Cardiac fibroblast (primary cell): ENCODE measurements at places on chromosomes 6 and 20.
A peak's percentile ranks its signal among the peaks of the same experiment; 100 is the strongest.

DNA sequence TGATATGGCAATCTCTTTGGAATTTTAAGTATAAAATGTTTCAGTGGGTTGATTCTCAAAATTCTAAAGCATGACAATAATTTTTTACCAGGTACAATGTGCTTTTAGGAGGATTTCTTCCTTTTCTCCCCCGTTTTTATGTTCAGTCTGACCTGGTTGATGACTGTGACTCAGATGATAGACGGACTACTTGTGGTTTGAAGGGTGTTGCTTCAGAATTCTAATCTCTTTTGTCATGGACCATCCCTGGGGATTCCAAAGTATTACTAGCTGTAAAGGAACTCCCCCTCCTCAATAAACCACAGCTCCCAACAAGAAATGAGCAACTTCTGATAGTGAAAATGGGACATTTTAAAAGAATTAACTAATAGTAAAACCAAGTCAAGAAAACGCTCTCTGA is 34.9 kb upstream of the TNFAIP3 start:
- DNase-seq: peak; percentile 56

DNA sequence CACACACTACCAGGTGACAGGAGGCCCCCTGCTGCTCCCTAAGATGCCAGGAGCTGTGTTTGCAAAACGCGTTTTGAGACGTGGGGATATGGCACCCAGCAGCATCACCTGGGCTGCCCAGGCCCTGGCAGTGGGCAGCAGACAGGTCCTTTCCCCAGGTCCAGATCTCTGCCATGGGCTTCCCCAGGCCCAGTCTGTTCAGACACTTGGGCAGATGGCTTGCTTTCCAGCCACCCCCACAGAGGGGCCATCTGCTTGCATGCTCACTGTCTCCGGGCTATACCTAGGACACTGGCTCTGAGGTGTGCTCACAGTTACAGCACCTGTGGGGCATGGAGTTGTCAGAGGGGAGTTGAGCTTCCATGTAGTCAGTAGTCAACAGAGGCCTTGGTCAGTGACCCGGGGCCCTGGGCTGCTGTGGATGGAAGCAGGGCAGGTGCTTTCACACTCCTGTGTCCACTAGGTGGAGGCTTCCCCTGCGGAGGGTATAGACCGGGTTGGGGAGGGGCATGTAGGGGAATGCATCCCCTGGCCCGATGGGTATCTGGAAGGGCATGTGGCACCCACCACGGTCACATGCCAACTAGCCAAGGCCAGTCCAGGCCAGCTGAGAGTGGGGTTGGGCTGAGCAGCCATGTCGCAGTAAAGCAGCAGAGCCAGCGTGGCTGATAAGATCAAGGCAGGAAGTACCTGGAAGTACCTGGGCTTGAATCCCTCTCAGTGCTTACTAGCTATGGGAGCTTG is 185.4 kb upstream of the SLC24A3 start:
- no peak for DNase-seq

- DNase-seq: peak; percentile 31
These were observed 12.7 kb downstream of the DYNLRB1 start for GRCh38 chr20:34528921-34529297.

GRCh38 chr6:119527231-119527578 is 177.6 kb upstream of the MAN1A1 start:
- peak; percentile 9 for DNase-seq

- no peak for DNase-seq
These were observed 21.7 kb upstream of the SMIM26 start for GRCh38 chr20:18545566-18545965.

- DNase-seq: peak; percentile 46
These were observed 208.0 kb upstream of the KCNQ5 start for GRCh38 chr6:72413884-72414283.

GRCh38 chr6:35745509-35745908 is 8.7 kb downstream of the ARMC12 start:
- DNase-seq: no peak

DNA sequence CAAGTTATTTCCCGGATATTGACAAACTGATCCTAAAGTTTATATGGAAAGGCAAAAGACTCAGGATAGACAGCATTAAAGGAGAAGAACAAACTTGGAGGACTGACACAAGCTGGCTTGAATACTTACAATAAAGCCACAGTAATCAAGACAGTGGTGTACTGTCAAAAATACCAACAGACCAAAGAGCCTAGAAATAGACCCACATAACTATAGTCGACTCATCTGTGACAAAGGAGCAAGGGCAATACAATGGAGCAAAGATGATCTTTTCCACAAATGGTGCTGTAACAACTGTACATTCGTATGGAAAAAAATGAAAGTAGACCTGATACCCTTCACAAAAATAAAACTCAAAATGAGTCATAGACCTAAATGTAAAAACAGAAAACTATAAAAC is 46.0 kb downstream of the ABHD12 start:
- DNase-seq: no peak

GRCh38 chr6:132456700-132457143 is 55.4 kb upstream of the MOXD1 start:
- DNase-seq: peak; percentile 35

GRCh38 chr6:87697581-87698546 is 4.2 kb downstream of the AKIRIN2 start:
- DNase-seq: peak; percentile 92

DNA sequence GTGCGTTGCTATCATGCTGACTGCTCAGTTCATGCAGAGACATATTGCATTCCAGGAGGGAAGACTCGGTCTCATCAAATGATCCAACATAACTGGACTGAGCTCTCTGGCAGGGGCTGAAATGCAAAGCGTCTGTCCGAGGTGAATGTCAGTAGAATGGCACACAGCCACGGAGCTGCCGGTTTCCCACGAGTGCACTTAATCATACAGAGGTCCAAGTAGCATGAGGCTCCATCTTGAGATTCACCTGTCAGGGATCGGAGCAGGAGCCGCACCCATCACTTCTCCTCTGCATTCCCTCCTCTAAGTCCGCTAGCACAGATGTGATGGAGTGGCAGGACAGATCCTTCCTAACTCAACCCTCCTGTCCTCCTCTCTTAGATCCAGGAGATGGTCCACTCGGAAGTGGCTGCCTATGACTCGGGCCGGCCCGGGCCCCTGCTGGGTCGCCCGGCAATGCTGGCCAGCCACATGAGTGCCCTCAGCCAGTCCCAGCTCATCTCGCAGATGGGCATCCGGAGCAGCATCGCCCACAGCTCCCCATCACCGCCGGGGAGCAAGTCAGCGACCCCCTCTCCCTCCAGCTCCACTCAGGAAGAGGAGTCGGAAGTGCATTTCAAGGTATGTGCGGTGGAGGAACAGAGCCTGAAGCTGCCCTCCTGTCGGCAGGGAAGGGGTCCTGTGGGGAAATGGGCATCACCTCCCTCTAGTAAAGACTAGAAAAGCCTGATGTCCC is 135.9 kb downstream of the JPH2 start:
- DNase-seq: no peak

DNA sequence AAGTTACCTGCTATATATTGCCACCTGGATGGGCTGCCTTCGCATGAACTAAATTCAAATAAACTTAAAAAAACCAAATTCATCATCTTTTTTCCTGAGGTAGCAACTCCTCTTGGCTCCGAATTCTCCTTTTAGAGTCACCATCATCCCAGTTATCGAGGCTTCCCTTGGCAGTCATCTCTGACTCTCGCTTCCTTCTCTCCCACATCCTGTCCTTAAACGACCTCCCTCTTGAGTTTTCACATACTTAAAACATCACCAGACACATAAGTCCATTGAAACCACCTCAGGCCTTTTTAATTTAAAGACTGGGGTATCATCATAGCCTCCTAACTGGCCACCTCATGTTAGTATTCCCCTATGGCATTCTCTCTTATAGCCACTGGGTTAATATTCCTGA is 296.1 kb upstream of the FLRT3 start:
- DNase-seq: peak; percentile 51

DNA sequence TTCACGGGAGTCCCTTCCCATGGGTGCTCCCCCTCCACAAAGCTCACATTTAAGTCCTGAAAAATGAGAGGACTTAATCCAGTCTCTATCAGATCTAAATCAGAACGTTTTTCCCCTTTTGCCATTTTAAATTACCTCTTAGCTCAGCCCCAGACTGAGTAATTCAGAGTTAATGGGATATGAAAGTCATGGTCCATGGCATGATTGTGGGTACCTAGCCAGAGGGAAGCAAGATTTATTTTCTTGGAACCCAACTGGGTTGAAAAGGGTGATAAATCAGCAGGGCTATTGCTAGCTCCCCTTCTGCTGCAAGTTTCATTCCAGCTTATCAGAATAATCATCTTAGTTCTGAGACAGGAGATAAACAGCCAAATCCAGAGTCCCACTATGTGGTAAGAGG is 320.2 kb upstream of the CHD6 start:
- DNase-seq: no peak

DNA sequence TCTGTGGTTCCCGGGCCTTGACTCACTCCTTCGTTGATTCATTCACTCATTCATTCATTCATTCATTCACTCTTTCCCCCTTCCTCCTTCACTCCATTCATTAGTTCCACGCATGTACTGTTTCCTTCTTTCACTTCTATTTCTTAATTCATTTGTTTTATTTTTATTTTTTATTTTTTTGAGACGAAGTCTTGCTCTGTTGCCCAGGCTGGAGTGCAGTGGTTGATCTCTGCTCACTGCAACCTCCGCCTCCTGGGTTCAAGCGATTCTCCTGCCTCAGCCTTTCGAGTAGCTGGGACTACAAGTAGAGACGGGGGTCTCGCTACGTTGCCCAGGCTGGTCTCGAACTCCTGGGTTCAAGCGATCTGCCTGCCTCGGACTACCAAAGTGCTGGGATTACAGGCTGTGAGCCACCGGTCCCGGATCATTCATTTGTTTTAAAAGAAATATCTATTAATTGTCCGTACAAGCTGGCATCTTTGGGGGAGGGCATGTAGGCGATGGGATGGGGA is 427 bp upstream of the NFKBIE start:
- no peak for DNase-seq

DNA sequence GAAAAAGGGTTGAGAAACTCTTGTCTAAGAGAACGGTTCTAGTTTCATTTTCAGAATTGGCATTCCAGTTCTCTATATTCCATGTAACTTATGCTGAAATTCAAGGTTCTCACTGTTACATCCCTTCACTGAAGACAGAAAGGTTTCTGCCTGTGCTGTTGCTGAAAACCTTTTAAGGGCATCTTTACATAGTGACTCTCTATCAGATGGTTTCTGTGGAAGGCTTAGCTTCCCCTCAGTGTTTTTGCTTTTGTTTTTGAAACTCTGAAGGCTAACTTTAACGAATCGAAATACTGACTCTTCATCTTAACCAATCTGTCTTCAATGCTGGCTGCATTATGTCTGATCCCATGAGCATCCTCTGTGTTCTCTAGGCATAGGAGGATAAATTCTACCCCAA is 1286.2 kb upstream of the EYS start:
- peak; percentile 1 for DNase-seq

- DNase-seq: no peak
These were observed at the start of gene PRRC2A for GRCh38 chr6:31620586-31621319. Gene PRRC2A, plus strand, starts transcription at chr6:31620715. Its CDS starts 2,075 bp downstream, at chr6:31622790.

DNA sequence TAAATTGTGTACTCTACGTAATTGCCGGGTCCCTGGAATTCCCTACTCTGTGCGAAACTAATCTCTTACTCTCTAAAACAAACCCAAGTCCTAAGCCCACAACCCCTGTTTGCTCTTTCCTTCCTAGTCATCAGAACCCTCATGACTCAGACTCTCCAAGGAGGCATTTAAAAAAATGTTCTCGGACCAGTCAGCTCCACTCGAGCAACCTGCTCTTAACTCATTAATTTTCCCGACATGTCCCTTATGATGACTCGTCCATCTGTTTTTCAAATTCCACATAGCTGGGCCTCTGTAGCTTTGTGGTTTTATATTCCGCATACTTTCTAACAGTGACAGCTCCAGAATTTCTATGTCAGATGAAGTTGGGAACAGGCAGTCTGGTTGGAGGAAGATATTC is 2.6 kb upstream of the MUC22 start:
- DNase-seq: peak; percentile 73

DNA sequence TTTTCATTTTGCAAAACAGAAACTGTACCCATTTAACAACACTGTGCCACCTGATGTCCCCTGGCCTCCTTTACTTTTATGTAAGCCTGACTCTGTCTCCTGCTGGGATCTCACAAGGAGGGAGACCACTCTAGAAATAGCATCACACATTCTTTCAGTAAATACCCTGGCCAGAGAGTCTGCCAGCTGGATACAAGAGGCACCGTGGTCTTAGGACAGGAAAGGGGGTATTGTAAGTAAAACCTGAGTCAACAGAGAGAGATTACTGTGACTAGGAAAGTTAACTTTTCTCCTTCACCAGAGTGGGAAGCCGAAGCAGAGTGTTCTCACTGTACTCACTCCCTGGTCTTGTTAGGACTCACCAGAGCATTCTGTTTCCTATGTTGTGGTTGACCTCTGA is 27.8 kb downstream of the CMTR1 start:
- DNase-seq: no peak

DNA sequence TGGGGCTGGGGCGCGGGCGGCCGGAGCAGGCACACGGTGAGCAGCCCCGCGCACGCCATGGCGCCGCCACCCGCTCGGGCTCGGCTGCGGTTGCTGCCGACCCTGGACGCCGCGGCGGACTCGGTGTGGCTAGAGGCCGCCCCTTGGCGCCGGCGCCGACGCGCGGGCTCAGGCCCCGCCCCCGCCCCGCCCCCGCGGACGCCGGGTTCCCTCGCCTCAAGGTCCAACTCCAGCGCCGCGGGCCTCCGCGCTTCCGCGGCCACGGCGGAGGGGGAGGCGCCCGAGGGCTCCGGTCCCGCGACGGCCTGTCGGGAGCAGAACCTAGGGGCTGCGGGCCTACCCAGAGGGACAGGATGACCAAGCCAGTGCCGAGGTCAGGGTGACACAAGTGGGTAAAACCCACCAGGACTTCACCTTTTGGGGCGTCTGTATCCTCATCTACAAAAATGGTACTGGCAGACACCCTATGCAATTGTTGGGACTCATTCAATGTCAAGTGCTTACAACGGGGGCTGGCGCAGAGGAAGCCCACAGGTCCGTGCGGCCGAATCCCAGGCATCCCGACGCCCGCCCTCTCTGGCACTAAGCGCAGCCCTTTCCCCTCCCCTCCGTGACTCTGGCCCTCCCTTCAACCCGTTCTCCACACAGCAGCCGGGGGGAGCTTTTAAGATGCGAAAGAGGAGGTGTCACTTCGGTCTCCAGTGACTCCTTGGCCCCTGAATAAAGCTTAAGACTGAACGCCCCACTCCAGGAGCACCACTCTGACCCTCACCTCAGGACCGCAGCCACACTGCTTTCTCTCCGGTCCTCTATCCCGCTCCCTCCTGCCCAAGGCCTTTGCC is at the start of gene NECAB3:
Gene NECAB3, minus strand, starts transcription at position 135 of the 842 bp plus-strand sequence. Its CDS starts 76 bp downstream, at position 59.
- peak; percentile 77 for DNase-seq

GRCh38 chr6:142871910-142872331 is 73.1 kb downstream of the HIVEP2 start:
- DNase-seq: peak; percentile 95

DNA sequence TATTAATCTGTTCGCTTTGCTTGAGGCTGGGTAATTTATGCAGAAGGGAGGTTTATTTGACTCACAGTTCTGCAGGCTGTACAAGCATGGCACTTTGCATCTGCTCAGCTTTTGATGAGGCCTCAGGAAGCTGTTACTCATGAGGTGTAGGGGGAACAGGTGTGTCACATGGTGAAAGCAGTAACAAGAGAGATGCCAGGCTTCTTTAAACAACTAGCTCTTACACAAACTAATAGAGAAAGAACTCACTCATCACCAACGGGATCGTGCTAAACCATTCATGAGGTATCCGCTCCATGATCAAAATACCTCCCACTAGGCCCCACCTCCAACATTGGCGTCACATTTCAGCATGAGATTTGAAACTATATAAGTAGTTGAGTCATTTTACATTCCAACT is 34.4 kb upstream of the GCLC start:
- no peak for DNase-seq
